ENCODE measurements at places on chromosomes 16 and 17.
A peak's percentile ranks its signal among the peaks of the same experiment; 100 is the strongest.

DNA sequence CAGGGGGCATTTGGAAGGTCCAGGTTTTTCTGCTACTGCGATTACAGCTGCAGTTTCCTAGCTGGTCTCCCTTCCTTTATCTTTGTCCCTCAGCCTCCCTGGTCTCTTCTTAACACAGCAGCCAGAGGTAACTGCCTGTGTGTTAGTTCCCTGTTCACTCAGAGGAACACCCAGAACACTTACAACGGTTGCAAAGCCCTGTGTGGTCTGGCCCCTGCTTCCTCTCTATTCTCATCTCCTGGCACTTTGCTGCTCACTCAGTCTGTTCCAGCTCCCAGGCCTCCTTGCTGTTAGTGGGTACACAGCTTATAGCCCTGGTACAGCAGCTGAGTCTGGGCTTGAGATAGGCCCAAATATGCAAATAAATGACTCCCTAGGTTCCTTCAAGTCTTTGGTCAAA is 16.4 kb downstream of the NTN1 start:
- DNase-seq: no peak

GRCh38 chr17:82439829-82440365 is 10.7 kb downstream of the CYBC1 start:
- DNase-seq: no peak

GRCh38 chr17:39225959-39226683 is 376 bp upstream of the STAC2 start:
- no peak for DNase-seq

- DNase-seq: no peak
Measured at GRCh38 chr16:56303066-56303715, 111.9 kb downstream of the GNAO1 start.

- DNase-seq: no peak
Measured at GRCh38 chr17:43636426-43636825, 25.3 kb downstream of the MEOX1 start.

- no peak for DNase-seq
Measured at GRCh38 chr17:7883781-7884386, 4.7 kb upstream of the CHD3 start.

DNA sequence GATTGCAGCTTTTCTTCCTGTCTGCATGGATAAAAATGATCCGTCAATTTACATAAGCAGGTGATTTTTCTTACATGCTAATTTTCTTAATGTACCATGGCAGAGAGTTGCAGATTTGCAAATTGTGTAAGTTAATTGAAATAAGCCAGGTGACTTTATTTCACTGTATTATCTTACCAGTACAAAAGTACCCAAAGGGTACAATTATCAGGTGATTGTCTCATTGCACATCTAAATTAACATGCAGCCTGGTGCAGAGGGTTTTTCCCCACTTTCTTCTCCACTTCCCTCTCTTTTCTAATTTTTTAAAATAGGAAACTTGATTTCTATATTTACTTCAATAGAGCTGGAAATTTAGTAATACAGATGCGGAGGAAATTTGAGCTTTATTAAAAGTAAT is 11.2 kb downstream of the NLK start:
- DNase-seq: no peak

DNA sequence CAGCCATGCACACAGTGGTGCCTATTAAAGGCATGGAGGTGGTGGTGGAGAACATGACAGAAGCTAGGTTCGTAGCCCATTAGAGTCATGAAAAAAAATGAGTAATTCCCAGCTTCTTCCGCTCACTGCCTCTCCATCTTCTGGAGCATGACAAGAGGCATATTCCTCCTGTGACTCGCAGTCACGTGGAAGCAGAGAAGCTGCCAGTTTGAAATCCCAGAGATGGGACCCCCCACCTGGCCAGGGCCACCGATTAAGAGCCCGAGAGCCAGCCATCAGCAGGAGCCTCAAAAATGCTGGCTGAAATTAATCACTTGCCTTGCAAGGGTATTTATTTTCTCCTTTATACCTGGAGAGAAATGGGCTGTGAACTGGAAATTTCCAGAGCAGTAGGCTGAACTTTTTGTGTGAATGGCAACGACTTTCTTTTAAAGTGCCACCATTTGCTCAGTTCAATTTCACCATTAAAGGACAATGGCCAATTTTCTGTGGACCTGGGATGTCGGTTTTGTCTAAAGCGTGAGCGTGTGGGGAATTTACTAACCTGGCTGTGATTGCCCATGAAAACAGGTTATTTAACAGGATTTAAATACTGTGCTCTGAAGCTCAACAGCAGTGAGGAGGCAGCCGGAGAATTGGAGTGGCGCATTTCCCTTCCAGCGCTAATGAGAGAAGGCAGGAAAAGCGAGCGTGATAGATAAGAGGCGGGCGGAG is 189.7 kb upstream of the SDK2 start:
- DNase-seq: no peak

- DNase-seq: peak; percentile 95
Measured at GRCh38 chr16:67917852-67918236, 13.8 kb downstream of the CTRL start.

Measured in epithelial cell of esophagus (primary cell).